CD8-positive, alpha-beta memory T cell (primary cell): ENCODE measurements at places on chromosomes 11 and 22.

GRCh38 chr11:31246451-31247165 is 122.9 kb downstream of the DCDC1 start:
- H3K27me3 ChIP-seq = no peaks in the 10 kb centered on the region
- no peak overlapping the region for H3K27ac ChIP-seq
- no peak for DNase-seq
- H3K4me1 ChIP-seq = no peaks in the 10 kb centered on the region
- no peak overlapping the region for H3K4me3 ChIP-seq

DNA sequence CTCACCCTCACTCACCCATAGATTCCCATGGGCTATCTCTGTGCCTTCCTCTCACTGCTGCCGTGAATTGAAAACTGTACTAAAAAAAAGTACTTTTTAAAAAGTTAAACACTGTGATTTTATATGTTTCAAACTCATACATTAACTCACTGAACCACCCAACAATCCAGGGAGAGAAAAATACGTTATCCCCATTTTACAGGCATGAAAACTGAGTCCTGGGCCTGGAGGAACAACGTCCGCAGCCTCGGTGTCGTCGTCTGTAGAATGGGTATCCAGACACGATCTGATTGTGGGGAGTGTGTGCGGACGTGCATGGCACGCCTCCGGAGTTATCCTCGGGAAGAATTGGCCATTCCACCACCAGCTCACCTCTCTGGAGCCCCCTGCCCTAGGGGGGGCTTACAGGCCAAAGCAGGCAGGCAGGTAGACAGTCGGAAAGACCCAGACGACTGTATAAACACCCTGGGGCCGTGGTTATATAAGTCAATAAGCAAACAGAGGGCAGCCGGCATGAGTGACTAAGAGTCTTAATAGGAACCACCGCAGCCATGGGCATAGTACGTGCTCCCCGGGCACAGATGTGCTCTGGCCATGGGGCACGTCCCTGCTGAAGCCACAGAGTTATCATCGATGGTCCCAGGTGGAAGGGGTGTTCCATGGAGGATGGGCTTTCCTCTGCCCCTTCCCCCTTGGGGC is 7.1 kb upstream of the PDGFB start:
- no peaks in the 10 kb centered on the region for H3K36me3 ChIP-seq
- H3K27me3 ChIP-seq = no peaks in the 10 kb centered on the region
- no peak for DNase-seq
- no peak overlapping the region for H3K4me3 ChIP-seq
- H3K4me1 ChIP-seq = peaks cover 31% of the 10 kb centered on the region

- DNase-seq = no peak
- H3K27ac ChIP-seq = no peak overlapping the region
- no peaks in the 10 kb centered on the region for H3K36me3 ChIP-seq
- H3K4me1 ChIP-seq = no peaks in the 10 kb centered on the region
Observed at GRCh38 chr11:105574974-105575373, 34.9 kb upstream of the GRIA4 start.

DNA sequence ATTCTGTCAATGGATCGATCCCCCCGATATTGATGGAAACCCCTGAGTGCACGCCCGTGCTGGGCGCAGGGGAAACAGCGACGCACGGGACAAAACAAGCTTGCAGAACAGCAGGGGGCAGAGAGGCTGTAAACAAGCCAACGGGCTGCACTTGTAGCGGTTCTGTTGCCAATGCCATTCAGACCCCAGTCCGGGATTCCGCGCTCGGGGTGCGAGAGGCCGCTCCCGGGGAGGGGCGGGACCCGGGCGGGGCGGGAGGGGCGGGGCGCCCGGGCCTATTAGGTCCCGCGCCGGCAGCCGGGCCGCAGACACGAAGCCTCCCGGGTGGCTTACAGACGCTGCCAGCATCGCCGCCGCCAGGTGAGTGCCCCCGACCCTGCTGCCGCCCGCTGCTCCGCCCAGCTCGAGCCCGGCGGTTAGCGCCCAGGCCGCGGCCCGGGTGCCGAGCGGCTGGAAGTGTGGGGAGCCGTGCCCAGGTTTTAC is at the start of gene BIK:
Gene BIK (plus strand): TSS at position 307 of the 483 bp plus-strand sequence. CDS start 13,273 bp downstream, outside the sequence.
- H3K4me1 ChIP-seq = peaks cover 8% of the 10 kb centered on the region
- H3K27me3 ChIP-seq = no peaks in the 10 kb centered on the region
- DNase-seq = peak; percentile 40
- H3K27ac ChIP-seq = no peak within 1 kb of the TSS
- H3K4me3 ChIP-seq = peak within 1 kb of the TSS; percentile 66

DNA sequence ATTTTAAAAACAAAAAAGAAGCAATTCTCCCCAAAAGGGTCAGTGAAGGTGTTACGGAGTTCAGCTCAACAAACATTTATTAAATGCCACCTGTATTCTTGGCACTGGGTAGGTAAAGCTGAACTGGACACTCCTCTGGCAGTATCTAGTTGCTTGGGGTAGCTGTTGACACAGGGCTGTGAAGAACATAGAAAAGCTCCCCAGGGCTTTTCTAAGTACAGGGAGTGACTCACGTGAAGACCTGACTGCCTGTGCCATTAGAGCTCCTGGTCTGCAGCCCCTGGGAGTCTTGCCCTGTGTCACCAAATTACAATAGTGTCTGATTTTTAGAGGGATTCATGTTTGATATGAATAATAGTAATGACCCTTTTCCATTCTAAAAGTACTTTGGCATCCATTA is 43.6 kb downstream of the COA4 start:
- no peaks in the 10 kb centered on the region for H3K4me1 ChIP-seq
- no peaks in the 10 kb centered on the region for H3K27me3 ChIP-seq
- no peak overlapping the region for H3K27ac ChIP-seq
- DNase-seq = no peak
- H3K4me3 ChIP-seq = no peak overlapping the region

DNA sequence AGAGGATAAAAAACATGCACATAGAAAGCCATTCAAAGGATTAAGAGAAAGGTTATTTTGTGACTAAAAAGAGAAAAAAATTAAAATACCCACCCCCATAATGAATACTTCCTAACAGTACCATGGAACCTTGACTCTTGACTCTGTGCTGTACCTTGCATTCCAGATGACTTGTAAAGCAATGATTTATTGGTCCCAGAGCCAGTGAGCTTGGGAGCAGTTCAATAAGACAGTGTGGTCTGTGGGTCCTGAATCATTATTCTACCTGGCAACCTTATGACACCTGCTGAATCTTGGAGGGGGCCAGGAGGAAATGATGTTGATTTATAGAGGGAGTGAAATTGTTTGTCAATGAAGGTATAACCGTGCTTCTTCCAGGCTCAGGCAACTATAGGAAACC is 34.2 kb upstream of the PAX6 start:
- H3K27ac ChIP-seq = no peak overlapping the region
- no peaks in the 10 kb centered on the region for H3K4me1 ChIP-seq
- DNase-seq = no peak
- H3K27me3 ChIP-seq = no peaks in the 10 kb centered on the region
- no peaks in the 10 kb centered on the region for H3K36me3 ChIP-seq

DNA sequence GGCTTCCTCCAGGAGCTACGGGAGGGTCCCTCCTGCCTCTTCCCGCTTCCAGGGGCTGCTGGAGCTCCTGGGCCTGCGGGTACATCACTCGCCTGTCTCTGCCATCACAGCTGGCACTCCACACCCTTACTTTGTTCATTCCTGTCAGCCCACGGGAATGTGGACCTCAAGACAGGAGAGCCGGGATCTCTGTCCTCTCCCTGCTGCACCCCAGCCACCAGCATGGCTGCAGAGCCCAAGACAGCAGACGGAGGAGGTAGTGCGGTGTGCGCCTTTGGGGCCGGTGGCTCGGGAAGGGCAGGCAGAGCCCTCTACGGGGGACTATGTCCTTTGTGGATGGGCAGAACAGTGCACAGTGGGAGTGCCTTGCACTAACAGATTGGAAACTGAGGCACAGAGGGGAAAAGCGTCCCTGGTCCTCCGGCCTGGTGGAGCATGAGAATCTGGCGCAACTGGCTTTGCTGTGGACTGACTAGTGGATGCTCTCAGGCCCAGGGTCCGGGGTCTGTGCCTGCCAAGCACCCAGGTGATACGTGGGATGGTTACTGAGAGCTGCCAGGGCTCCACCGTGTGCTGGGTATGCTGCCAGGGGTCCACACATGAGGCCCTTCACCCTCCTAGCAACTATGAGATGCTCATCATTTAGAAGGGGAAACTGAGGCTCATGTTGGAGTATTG is 47.3 kb downstream of the IGF2 start:
- no peaks in the 10 kb centered on the region for H3K36me3 ChIP-seq
- no peaks in the 10 kb centered on the region for H3K27me3 ChIP-seq
- no peak overlapping the region for H3K4me3 ChIP-seq
- H3K27ac ChIP-seq = no peak overlapping the region
- peaks cover 12% of the 10 kb centered on the region for H3K4me1 ChIP-seq
- no peak for DNase-seq

DNA sequence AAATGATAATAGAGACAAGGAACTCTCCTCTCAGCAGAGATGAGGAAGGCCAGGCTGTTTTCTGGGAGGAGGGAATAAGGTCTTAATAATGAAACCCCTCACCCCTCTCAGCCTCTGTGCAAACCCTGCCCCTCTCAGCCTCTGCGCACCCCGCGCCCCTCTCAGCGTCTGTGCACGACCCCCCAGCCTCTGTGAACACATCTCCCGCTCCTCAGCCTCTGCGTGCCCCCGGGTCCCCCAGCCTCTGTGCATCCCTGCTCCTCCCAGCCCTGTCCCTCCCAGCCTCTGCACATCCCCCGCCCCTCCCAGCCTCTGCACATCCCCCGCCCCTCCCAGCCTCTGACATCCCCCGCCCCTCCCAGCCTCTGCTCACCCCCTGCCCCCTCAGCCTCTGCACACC is 837.8 kb downstream of the TBC1D22A start:
- no peak overlapping the region for H3K27ac ChIP-seq
- H3K4me3 ChIP-seq = no peak overlapping the region
- DNase-seq = no peak
- no peaks in the 10 kb centered on the region for H3K4me1 ChIP-seq
- no peaks in the 10 kb centered on the region for H3K36me3 ChIP-seq

DNA sequence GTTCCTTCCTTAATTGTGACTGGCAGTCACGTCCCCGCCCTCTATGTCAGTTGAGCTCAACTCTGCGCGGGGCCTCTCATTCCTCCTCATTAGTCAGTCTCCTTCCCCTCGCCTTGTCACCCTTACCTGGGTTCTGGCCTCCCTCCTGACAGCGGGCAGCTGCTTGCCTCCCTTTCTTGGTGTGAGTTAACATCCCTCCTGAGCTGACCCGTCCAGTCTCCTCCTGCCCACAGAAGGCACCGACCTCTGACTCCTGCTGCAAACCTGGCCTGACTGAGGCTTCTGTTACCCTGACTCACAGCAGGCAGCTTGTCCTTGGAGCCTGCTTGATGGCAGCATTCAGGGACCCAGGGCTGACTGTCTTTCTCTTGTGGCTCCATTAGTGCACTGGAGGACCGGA is 45.2 kb downstream of the GRIK4 start:
- DNase-seq = no peak
- no peaks in the 10 kb centered on the region for H3K27me3 ChIP-seq
- H3K4me3 ChIP-seq = no peak overlapping the region
- H3K4me1 ChIP-seq = no peaks in the 10 kb centered on the region
- no peak overlapping the region for H3K27ac ChIP-seq

DNA sequence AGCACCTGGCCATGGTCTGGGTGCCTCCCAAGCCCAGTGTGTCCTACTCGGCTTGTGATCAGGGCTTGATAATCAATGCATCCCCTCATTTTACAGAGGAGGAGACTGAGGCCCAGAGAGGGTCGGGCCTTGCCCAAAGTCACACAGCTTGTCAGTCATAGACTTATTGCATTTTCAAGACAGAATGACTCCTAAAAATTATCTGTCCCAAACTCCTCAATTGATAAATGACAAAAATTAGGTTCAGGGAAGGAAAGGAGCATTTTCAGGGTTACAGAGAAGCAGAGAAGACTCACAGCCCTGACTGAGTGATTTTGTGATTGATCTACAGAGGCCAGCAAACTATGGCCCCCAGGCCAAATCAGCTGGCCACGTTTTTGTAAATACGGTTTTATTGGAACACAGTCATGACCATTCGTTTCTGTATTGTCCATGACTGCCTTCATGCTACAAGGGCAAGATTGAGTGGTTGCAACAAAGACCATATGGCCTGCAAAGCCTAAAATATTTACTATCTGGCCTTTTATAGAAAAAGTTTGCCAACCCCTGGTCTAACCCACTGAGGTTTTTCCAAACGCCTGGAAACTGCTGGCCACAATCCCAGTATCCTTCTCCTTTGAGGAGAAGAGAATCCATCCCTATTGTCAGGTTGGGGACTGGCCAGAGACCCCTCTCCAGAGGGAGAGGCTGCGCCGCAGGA is 35.1 kb upstream of the NAV2 start:
- DNase-seq = no peak

- H3K4me1 ChIP-seq = no peaks in the 10 kb centered on the region
- no peaks in the 10 kb centered on the region for H3K27me3 ChIP-seq
- H3K36me3 ChIP-seq = no peaks in the 10 kb centered on the region
- no peak overlapping the region for H3K4me3 ChIP-seq
- H3K27ac ChIP-seq = no peak overlapping the region
Observed at GRCh38 chr11:37449146-37449545, 851.1 kb upstream of the RAG2 start.

GRCh38 chr11:57978686-57979531 is 44.8 kb upstream of the OR9Q1 start:
- H3K4me1 ChIP-seq = no peaks in the 10 kb centered on the region
- H3K27ac ChIP-seq = no peak overlapping the region
- H3K27me3 ChIP-seq = no peaks in the 10 kb centered on the region
- no peak overlapping the region for H3K4me3 ChIP-seq
- H3K36me3 ChIP-seq = no peaks in the 10 kb centered on the region

DNA sequence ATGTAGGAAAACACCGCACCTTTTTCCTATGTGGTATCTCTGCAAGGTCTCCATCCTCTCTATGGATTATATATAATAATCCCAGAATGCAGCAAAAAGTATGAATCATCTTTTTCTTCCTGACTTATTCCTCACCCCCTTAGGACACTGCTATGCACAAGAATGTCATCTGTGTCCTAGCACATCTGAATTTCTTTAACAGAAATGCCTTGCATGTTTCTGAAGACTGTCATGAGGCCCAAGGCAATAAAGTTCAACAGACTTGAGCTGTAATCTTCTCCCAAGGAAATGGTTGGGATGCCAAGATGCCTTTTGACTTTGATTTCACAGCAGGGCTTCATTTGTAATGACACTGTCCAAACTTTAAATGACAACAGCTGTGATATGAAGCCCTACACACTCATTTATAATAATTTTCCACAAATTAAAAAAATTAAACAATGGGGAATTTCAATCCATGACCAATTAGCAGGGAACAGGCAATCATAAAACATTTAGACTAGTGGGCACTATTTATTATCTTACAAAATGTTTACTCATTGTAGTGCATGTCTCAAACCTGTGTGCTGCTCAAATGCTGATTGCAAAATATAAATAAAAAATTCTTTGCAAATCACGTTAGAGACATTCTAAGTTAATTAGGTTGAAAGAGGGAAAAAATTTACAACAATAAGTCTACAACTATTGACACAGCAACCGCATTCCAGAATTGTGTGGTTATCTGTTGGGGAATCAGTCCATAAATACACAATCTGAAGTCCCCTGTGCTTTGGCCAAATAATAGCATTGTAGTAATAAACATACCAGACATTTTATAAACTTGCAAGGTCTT is 242.3 kb downstream of the SWAP70 start:
- no peaks in the 10 kb centered on the region for H3K4me1 ChIP-seq
- no peaks in the 10 kb centered on the region for H3K36me3 ChIP-seq
- no peak overlapping the region for H3K27ac ChIP-seq

GRCh38 chr11:66267379-66268243 is 828 bp upstream of the RAB1B start:
- peak overlapping the region; percentile 71 for H3K27ac ChIP-seq
- DNase-seq = peak; percentile 89
- H3K36me3 ChIP-seq = peaks cover 16% of the 10 kb centered on the region
- peak overlapping the region; percentile 73 for H3K4me3 ChIP-seq
- H3K27me3 ChIP-seq = no peaks in the 10 kb centered on the region
